Smooth muscle cell of the umbilical artery (primary cell): ENCODE measurements at places on chromosomes 2 and 18. TPM values are rescaled to one million over a fixed set of nuclear protein-coding genes. Genes with fewer than 3 reads are reported as not detected.

The TBR1 gene
- under 0.01 TPM in 1 of 2 replicates, not detected in the other for total RNA-seq

The CRYGD gene
- not detected in 2 replicates for total RNA-seq

The SH3BP4 gene
- total RNA-seq, result 15.4 and 41.1 TPM in 2 replicates

The LINC00305 gene
- total RNA-seq, result not detected in 2 replicates

The HOXD12 gene
- total RNA-seq, result not detected in 2 replicates

The CNDP1 gene
- not detected in 2 replicates for total RNA-seq

The MOGAT1 gene
- not detected in 2 replicates for total RNA-seq

The SMYD1 gene
- not detected in 2 replicates for total RNA-seq

The ESPNL gene
- total RNA-seq, result 1.5 and 1.9 TPM in 2 replicates

The ARHGEF4 gene
- total RNA-seq, result 7.1 and 7.4 TPM in 2 replicates

The LBH gene
- 26.3 and 30.9 TPM in 2 replicates for total RNA-seq

The C1QL2 gene
- not detected in 2 replicates for total RNA-seq

The GALR1 gene
- total RNA-seq, result not detected in 2 replicates

The KCNK3 gene
- total RNA-seq, result 0.30 and 0.46 TPM in 2 replicates

The C2orf80 gene
- not detected in 2 replicates for total RNA-seq

The TWIST2 gene
- total RNA-seq, result 16.0 and 32.2 TPM in 2 replicates

The GAD1 gene
- total RNA-seq, result not detected in 2 replicates

The RAB11FIP5 gene
- 30.9 and 58.9 TPM in 2 replicates for total RNA-seq

The CREG2 gene
- total RNA-seq, result 0.30 and 0.46 TPM in 2 replicates

The SLC23A3 gene
- 0.89 and 2.8 TPM in 2 replicates for total RNA-seq

The TMEM127 gene
- total RNA-seq, result 18.7 and 24.3 TPM in 2 replicates

The CD8B2 gene
- total RNA-seq, result not detected in 2 replicates

The SLC4A3 gene
- total RNA-seq, result 2.7 and 6.6 TPM in 2 replicates

The SERPINB3 gene
- total RNA-seq, result not detected in 2 replicates

The EFEMP1 gene
- 158 and 180 TPM in 2 replicates for total RNA-seq

The HRH4 gene
- total RNA-seq, result 0.05 and 0.30 TPM in 2 replicates

The SPATA3 gene
- total RNA-seq, result not detected in 2 replicates

The COX5B gene
- 105 and 254 TPM in 2 replicates for total RNA-seq

The RNF138 gene
- total RNA-seq, result 12.5 and 16.3 TPM in 2 replicates

The ANO7 gene
- 0.30 and 0.69 TPM in 2 replicates for total RNA-seq
